CD14-positive monocyte (primary cell): ENCODE measurements at places on chromosomes 1 and 21. TPM values are rescaled to one million over a fixed set of nuclear protein-coding genes. Genes with fewer than 3 reads are reported as not detected.

DNA sequence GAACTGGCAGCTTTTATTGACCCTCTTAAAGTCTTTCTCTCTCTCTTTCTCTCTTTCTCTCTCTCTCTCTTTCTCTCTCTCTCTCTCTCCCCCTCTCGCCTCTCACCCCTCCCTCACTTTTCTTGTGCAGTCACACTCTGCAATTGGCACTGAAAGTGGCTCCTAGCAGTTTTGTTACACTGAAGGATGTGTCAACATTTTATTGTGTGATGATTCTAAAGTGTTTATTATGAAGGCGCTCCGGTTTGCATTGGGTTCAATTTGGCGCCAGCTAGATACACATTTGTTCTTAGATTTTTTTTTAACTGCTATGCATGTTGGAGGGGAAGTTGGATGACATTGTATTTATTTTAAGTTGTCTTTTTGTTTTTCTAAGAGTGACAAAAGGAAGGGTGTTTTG, 64.0 kb upstream of the CHRM3 start:
- no peaks in the 10 kb centered on the region for H3K36me3 ChIP-seq
- no peak overlapping the region for H3K4me3 ChIP-seq
- no peaks in the 10 kb centered on the region for H3K27me3 ChIP-seq
- H3K27ac ChIP-seq, result no peak overlapping the region
- DNase-seq, result no peak
- no peaks in the 10 kb centered on the region for H3K4me1 ChIP-seq

GRCh38 chr1:156922986-156923669, 2.7 kb downstream of the LRRC71 start:
- H3K27ac ChIP-seq, result no peak overlapping the region
- peaks cover 18% of the 10 kb centered on the region for H3K4me1 ChIP-seq
- H3K4me3 ChIP-seq, result no peak overlapping the region

FYB2 gene
- polyA plus RNA-seq, result not detected

KDF1 gene
- not detected in 2 replicates for polyA plus RNA-seq

TRIM58 gene
- 0.52 and 0.83 TPM in 2 replicates for polyA plus RNA-seq
